ENCODE measurements at places on chromosomes 16 and 17.

GRCh38 chr16:83586036-83586435, 221.7 kb upstream of the HSBP1 start:
- DNase-seq, result no peak

DNA sequence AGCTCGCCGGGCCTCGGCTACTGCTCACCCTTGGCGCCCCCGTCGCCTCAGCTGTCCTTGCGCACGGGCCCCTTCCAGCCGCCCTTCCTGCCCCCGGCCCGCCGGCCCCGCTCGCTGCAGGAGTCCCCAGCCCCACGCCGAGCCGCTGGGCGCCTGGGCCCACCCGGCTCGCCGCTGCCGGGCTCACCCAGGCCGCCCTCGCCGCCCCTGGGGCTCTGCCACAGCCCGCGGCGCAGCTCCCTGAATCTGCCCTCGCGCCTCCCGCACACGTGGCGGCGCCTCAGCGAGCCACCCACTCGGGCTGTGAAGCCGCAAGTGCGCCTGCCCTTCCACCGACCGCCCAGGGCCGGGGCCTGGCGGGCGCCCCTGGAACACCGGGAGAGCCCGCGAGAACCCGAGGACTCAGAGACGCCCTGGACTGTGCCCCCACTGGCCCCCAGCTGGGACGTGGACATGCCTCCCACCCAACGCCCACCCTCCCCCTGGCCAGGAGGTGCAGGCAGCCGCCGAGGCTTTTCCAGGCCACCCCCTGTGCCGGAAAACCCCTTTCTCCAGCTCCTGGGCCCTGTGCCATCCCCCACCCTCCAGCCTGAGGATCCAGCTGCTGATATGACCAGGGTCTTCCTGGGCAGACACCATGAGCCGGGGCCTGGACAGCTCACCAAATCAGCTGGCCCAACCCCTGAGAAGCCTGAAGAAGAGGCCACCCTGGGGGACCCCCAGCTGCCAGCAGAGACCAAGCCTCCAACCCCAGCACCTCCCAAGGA, 12.8 kb downstream of the MYO15A start:
- DNase-seq, result no peak

- DNase-seq, result no peak
Measured at GRCh38 chr16:66295761-66296546, 70.5 kb upstream of the CDH5 start.

GRCh38 chr17:78151514-78152008, 5.4 kb downstream of the C17orf99 start:
- no peak for DNase-seq

- no peak for DNase-seq
Measured at GRCh38 chr16:73321853-73322252, 273.9 kb upstream of the ZFHX3 start.

GRCh38 chr16:84001726-84002125, 33.7 kb downstream of the NECAB2 start:
- no peak for DNase-seq

GRCh38 chr16:19138601-19139000, 24.8 kb downstream of the ITPRIPL2 start:
- no peak for DNase-seq

DNA sequence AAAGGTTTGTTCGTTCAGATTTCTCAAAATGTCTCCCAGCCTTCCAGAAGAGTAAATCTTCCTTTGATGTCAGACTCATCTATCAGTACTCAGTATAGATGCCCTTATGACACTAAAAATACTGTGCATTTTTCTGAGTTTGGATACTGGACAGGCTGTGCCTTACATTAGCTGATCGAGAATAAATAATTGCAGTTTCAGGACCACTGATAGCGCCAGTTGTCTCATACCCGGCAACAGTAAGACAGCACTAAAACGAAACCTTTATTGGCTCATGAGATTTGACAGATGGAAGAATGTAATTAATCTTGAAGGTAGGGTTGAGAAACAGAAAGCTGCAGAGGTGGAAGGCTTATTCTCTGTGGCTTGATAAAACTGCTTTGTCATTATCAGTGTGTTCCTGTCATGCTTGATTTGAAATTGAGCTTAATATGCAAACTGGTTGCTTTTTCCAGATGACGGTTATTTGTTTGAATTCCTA, 1.2 kb downstream of the ATP6V0A1 start:
- DNase-seq, result peak; percentile 72

GRCh38 chr17:39887078-39887477, 19.1 kb downstream of the ZPBP2 start:
- DNase-seq, result no peak

GRCh38 chr17:17495536-17496188, 533 bp downstream of the RASD1 start:
- DNase-seq, result peak; percentile 73

DNA sequence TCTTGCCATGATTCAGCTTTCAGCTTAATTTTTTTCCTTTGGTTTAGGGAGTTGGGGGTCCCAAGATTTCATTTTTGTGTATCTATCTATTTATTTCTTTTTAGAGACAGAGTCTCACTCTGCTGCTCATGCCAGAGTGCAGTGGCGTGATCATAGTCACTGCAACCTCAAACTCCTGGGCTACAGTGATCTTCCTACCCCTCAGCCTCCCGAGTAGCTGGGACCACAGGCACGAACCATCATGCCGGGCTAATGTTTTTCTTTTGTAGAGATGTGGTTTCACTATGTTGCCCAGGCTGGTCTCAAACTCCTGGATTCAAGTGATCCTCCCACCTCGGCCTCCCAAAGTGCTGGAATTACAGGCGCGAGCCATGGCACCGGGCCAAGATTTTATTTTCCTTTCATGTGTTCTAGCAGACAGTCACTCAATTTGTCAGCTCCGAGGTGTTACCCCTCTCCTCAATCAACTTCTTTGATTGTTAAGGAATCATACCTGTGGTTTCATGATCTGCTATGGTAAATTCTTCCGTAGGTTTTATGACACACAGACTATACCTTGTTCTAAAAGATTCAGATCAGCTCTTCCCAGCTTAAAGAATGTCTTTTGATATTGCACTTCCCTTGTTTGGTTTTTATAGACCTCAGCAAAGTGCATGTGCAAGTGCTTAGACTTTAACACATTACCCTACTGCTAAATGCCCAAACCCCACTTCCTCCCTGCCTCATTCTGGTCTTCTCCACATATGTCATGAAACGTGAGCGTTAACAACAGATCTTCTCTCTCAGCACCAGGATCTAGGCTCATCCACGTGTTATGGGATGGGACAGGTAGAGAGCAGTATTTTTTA, 13.0 kb downstream of the UNC45B start:
- DNase-seq, result no peak

- no peak for DNase-seq
Measured at GRCh38 chr16:9713156-9713555, 469.1 kb downstream of the GRIN2A start.

- DNase-seq, result peak; percentile 46
Measured at GRCh38 chr17:75619506-75620431, 13.5 kb upstream of the SMIM5 start.

DNA sequence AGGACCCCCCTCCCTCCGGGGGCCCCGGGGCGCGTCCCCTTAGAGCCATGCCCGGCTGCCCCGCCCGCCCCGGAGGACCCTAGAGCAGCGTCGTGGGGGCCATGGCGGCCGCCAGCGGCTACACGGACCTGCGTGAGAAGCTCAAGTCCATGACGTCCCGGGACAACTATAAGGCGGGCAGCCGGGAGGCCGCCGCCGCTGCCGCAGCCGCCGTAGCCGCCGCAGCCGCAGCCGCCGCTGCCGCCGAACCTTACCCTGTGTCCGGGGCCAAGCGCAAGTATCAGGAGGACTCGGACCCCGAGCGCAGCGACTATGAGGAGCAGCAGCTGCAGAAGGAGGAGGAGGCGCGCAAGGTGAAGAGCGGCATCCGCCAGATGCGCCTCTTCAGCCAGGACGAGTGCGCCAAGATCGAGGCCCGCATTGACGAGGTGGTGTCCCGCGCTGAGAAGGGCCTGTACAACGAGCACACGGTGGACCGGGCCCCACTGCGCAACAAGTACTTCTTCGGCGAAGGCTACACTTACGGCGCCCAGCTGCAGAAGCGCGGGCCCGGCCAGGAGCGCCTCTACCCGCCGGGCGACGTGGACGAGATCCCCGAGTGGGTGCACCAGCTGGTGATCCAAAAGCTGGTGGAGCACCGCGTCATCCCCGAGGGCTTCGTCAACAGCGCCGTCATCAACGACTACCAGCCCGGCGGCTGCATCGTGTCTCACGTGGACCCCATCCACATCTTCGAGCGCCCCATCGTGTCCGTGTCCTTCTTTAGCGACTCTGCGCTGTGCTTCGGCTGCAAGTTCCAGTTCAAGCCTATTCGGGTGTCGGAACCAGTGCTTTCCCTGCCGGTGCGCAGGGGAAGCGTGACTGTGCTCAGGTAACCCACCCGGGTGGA, 759 bp downstream of the ALKBH5 start:
- DNase-seq, result peak; percentile 80
